GM12864 (cell line): ENCODE measurements at places on chromosomes 11 and 22.

- no peak for DNase-seq
Observed at GRCh38 chr11:10653946-10654810, 39.4 kb downstream of the IRAG1 start.

GRCh38 chr11:102516179-102516578, 14.4 kb downstream of the MMP7 start:
- DNase-seq, result no peak

GRCh38 chr11:100740440-100740839, 53.4 kb downstream of the ARHGAP42 start:
- no peak for DNase-seq

- DNase-seq, result no peak
Observed at GRCh38 chr11:64403106-64403505, 44.1 kb downstream of the RPS6KA4 start.

DNA sequence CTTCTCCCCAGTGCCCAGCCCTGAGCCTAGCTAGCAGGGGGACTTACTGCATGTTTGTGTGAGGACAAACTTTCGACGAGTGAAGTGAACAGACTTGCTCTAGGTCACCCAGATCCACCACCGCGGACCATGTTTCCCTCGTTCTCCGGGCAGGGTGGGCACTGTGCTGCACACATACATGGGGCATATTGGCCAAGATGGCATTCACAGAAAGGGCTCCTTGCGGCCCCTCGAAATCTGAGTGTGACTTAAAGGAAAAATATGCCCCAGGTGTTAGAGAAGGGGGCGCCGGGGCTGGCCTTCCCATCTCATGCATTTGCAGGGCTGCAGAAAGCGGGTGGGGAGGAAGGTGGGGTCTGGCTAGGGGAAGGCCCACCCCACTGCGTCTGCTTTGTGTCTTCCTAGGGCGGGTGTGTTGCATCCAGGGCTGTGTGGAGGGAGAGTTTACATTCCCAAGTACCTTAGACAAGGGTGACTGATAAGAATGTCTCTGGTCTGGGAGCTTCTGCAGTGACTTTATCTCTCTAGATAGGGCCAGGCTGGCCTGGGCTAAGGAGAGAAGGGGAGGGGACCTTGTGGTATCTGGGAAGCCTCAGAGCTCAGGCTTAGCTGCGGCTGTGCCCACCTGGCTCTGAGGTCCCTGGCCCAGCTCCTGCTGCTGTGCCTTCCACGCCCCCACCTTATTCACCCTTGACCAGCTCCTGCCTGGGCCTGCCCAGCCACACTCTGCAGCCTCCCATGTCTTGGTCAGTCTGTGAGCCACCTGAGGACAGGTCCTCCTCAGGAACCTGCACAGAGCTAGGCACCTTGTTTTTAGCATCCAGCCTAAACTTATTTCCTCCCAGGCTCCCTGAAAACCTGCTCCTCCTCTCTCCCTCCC, 45.8 kb downstream of the LRRC32 start:
- no peak for DNase-seq

DNA sequence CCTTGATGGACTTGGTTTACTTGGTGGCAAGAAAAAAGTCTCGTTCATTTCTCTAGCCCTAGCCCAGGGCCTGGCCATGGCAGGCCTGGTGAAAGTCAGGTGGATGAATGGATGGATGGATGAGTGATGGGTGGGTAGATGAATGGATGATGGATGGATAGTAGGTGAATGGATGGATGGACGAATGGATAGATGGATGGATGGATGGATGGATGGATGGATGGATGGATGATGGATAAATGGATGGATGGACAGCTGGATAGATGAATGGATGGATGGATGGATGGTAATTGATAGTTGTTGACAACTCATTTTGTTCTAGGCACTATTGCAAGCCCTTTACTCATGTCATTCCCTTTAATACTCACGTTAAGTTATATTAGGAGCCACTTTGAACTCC, 86.1 kb upstream of the ANO1 start:
- DNase-seq, result no peak

DNA sequence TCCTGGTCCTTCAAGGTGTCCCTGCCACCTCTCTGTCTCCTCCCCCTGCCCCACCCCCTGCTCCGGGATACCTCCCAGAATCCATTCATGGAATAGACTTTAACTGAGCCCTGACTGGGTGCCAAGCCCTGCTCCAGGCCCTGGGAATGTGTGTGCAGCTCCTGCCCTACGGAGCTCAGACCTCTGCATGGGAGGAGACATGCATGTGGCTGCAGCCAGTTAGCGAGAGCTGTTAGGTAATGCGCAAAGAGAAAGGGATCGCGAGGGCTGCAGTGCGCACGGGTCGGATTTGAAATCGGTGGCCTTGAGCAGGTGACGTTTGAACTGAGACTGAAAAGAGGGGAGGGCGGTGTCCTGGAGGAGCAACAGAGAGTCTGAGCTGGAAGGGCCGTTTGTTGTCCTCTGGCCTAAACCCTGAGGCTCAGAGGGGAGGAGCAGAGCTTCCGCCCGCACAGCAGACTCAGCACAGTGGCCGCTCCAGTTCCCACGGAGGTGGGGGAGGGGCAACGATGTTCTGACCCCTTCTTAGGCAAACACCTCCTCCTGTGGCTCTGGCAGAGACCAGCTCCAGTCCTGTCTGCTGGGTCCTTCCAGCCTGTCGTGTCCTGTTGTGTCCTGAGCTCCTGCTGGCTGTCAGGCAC, 19.8 kb upstream of the LRRC10B start:
- DNase-seq, result no peak

DNA sequence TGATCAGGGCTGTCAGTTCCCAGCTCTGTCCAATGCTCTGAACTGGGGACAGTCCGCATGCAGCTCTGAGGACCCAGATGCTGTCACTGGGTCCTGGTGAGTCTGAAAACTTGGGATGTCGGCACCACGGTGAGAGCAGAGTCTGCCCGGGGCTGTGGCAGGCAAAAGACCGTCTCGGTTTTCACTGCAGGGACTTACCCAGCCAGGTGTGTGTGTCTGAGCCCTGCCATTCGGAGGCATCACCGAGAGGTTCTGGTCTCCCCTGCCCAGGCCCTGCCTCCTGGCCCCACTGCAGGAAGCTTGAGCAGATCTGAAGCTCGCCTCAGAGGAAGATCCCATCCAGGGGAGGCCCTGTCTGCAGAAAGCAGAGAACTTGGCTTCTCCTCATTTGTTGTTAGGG, 5.2 kb downstream of the TP53AIP1 start:
- DNase-seq, result no peak

DNA sequence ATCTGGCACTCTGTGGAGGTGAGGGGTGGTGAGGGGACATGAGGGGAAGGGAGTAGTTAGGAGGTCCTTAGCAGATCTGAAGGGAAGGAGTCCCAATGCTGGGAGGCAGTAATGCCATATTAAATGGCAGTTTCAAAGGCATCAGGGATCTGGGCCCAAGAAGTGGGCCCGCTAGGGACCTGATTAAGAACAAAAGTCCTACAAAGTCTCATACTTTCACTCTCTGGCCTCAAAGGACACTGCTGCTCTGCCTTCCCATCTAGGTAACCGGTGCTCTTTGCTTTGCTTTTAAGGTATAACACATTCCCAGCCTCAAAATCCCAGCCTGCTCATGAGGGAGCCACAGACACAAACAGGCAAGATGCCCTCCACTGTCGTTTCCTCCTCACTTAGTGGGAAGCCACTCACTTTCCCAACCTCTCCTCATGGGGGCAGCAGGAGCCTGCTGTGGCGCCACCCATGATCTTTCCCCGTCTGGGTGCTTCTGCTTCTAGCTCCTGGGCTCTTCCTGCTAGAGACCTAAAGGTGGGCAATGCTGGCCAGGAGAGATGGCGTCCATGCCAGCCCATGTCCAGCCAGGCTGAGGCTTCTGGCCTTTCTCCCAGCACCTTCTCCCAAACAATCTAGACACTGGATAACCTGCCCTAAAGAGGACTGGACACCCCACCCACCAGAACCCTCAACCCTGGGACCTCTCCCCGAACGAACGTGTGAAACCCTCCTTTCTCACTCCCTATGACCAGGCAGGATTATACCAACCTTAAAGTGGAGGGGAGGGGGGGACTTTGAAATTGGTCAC, 68.3 kb downstream of the PLEKHA7 start:
- peak; percentile 55 for DNase-seq

DNA sequence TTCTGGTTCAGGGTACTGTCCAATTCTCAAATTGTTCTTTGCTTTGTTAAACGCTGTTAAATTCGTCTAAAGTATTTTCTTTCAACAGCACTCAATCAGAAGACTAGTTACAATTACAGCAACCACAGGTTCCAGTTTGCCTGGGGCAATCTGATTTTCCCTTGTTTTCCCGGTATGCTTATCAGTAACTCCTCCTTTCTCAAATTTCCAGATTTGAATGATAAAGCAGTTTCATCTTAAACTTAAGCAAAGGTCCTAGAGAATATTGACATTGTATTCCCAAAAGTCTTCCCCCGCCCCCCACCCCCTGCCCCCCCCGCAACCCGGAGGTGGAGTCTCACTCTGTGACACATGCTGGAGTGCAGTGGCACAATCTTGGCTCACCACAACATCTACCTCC, 10.5 kb upstream of the USP28 start:
- DNase-seq, result no peak

DNA sequence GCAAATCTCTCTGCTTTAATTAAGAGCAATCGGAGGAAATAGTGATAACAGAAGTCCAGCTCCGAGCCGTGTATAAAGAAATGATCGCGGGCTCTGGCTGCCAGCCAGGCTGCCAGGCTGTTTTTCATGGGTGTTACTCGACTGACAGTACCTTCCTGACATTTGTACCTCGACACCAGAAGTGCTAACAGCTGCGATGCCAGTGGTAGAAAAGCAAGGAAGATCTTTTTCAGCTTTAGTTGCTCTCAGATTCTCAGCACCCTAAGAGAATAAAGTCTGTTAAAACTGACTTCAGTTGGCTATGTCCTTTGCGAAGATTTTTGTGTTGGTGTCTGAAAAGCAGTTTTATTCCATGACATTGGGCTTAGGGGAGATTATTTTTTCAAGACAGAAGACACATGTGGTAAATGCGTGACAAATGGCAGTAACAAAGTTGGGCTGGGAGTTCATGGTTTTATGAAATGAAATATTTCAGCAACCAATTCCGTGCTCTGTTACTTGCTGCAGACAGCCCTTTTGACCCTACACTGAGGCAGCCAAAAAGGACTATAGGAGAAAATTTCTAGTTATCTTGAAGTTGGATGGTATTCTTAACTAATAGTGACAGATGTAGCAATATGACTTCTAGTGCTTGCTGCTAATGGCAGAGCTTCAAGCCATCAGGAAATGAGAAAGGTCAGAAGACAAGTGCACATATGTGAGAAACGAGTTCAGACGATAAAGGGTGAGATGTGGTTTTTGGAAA, 296.2 kb downstream of the CNTN5 start:
- no peak for DNase-seq

- DNase-seq, result no peak
Observed at GRCh38 chr11:81959341-81959740, 774.3 kb downstream of the FAM181B start.

GRCh38 chr11:2088284-2088683, 50.9 kb downstream of the IGF2 start:
- DNase-seq, result no peak

GRCh38 chr11:94787801-94788200, 19.6 kb downstream of the AMOTL1 start:
- DNase-seq, result no peak

GRCh38 chr11:88353835-88354496, 16.4 kb upstream of the CTSC start:
- no peak for DNase-seq

GRCh38 chr22:37331856-37332536, 49.7 kb downstream of the CYTH4 start:
- no peak for DNase-seq

GRCh38 chr11:126956635-126957034, 43.9 kb downstream of the KIRREL3 start:
- no peak for DNase-seq

DNA sequence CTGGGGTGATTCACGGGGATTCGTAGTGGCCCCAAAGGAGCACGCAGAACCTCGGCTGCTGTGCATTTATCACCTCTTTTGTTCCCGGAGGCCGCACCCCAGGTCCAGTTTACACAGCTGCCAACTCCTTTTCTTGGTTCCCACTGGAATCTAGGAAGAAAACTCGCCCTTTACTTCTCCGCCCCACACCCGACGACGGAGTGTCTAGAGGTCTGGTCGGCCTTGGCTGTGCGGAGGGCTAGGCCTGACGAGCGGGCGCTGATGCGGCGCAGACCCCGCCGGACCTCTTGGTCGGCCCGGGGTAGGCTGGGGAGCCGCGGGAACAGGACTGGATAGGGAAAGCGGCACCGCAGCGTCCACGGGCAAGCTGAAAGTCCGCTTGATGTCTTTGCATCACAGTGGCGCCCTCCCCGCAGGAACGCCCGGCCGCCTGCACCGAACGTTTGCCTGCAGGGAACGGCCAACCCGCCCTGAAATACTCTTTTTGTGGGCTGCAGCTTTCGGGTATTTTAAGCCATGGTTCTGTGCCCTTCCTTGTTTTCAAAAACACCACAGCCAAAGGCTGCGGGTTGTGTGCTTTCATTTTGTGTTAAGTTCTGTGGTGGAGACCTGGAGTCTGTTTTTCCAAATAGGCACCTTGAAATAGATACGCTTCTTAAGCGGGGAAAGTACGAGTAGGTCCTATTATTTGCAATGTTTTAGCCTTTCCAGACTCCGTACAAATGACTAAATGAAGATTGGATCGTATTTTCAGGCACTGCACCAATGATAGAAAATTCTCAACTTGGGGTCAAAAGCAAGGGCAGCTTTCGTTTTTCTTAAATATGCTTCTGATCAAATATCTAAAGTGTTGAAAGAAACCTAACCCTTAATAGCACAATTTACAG, 829 bp upstream of the ZBED5 start:
- no peak for DNase-seq

- no peak for DNase-seq
Observed at GRCh38 chr22:46025973-46026898, 49.3 kb upstream of the WNT7B start.

- DNase-seq, result no peak
Observed at GRCh38 chr11:8283100-8283464, 19.4 kb upstream of the LMO1 start.

- no peak for DNase-seq
Observed at GRCh38 chr11:80107415-80107814, 666.6 kb upstream of the TENM4 start.

DNA sequence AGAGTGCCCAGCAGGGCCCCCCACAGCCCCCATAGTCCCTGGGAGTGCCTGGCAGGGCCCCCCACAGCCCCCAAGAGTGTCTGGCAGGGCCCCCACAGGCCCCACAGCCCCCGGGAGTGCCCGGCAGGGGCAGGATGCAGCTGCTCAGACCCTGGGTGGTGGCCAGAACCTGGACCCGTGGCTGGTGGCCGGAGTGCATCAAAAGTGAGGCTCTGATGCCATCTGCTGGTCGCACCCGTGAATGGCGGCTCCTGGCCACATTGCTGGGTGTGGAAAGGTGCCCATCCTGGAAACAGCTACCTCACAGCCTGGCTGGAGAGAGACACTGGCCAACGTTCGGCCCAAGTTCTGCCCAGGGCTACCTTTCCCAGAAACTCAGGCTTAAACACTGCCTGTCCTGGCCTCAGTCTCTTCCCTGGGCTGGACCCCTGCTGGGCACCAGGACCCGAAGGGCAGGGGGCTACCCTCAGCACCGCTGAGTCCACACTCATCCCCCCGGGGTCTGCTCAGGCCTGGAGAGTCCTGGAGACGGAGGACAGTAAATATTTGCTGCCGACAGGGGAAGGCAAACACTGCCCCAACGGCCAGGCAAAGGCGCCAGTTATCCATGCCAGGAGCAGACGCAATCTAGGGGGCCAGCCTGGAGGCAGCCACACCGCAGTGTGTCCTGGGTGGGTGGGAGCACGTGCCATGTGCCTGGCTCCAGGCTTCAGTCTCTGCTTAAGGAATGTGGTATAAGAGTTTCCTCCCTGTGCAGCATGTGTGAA, 4.4 kb downstream of the INS start:
- DNase-seq, result no peak
